H4 (cell line): ENCODE measurements at places on chromosomes 16 and 17. TPM values are rescaled to one million over a fixed set of nuclear protein-coding genes. Genes with fewer than 3 reads are reported as not detected.
A peak's percentile ranks its signal among the peaks of the same experiment; 100 is the strongest.

DNA sequence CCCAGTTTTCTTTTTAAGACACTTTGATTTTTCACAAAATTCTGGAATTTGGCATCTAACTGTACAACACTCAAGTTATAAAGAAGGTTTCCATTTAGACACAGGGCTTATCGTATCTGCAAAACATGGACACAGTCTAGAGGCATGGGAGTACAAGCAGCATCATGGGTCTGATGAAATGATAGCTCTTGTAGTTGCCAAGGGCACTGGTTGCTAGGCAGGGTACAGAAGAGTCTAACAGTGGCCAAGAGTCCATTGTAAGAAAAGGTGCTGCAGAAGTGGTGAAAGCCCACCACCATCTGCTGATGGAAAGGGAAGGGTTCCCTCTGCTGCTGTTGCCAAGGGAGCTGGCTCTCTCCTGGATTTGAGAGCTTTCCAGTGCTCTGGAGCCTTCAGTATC, 20.8 kb downstream of the MYOCD start:
- DNase-seq, result no peak

DNA sequence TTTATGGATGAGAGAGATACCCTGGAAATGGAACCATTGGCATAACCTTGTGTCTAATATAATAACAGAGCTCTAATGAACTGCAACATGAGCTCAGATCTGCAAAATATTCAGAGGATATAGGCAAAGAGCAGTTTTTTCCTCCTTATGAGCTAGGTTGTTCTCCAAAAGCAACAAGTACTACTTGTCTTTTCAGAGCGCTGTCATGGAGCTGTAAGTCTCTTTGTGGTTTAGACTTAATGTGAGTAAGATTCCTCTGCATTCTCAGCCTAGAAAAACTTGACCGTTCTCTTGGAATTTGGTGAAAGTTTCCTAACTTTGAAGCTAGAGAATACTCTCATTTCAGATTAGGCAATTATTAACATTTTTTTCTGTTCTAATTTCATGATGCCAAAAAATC, 85.2 kb downstream of the FTO start:
- DNase-seq, result peak; percentile 35

DNA sequence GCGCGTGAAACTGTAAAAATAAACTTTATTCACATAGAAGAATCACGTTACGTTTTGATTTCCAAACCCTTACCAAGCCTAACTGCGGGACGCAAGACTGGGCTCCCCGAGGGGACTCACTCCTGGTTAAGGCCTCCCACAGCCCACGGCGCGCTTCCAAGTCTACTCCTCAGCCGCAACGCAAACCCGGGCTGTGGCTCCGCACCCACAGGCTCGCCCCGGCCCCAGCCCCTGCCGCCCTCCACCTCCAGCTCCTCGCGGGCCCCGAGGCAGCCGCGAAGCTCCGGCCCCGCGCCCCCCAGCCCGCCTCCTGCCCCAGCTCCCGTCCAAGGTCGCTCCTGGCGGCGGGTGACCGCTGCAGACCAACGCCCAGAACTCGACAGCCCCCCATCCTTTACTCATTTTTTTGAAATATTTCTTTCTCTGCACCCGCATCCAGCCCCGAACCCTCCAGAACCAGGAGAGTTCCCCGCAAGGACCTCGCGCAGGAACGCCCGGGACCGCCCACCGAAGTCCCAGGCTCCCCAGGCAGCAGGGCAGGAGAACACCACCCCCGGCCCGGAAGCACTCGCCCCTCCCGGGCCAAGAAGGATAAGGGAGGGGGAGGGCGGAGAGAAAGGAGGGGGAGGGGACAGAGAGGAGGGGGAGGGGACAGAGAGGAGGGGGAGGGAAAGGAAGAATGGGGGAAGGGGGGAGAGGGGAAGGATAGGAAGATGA, 912 bp downstream of the USP22 start:
- peak; percentile 62 for DNase-seq

DNA sequence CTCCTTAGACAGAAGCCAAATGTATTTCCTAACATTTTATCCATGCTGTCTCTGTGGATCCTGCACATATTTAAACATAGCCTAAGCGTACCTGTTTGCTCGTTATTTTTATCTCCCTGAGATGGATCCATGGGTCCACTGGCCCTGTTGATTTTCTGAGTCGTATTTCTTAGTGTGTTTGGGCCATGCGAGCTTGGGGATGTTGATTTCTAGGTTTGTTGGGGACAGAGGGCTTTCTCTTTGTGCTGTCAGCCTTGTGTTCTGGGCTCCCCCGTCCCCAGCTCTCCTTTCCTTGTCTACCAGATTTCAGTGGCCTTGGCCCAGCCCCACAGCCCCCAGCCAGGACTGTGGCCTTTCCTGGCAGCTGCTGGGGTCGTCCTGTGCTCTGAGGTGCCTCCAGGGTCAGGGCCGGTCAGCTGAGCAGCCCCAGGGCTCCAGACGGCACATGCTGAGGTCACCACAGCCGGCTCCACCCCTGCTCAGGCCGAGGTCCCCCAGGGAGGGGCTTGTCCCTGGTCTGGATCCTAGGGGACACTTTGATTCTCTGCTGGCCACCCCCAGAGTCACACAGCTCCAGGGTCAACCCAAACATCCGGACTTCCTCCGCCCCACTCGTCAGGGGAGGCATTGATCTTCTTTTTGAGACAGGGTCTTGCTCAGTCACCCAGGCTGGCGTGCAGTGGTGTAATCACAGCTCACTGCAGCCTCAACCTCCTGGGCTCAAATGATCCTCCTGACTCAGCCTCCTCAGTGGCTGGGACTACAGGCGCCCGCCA, 4.4 kb downstream of the SSTR5 start:
- no peak for DNase-seq

GRCh38 chr16:11342021-11342855, 3.0 kb upstream of the RMI2 start:
- no peak for DNase-seq

The EVPL gene
- not detected in 2 replicates for total RNA-seq
